ENCODE measurements at places on chromosomes 2 and 18.

- no peak for DNase-seq
Observed at GRCh38 chr2:49836017-49836416, 681.7 kb upstream of the FSHR start.

DNA sequence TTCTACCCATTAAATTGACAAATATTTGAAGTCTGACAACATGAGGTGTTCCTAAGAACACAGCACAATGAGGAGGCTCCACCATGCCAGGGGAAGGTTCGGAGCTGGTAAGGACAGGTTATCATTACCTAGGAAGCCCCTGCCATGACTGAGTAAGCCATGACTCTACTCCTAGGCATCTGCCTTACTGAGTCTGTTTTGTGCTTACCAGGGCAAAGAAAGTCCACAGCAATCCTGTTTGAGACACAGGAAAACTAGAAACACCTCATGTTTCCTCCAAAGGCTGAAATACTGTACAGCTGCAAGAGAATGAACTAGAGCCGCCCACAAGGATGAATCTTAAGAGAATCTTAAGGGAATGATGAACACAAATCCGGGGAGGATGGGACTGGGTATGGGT, 11.6 kb downstream of the TGFBRAP1 start:
- no peak for DNase-seq

DNA sequence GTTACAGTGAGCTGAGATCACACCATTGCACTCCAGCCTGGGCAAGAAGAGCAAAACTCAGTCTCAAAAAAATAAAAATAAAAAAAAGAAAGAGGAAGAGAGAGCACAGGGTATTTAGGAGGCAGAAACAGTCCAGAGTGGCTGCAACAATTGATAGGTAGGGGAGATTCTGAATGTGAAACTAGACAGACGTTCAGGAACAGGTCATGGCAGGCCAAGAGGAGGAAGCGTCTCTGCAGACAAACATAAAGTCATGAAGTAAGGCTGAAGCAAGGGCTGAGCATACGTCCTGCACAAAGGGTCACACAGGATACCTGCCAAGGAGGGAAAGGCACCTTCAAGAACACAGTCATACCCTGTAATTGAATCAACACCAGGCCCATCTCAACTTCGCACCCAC, 64.1 kb upstream of the ZNF532 start:
- no peak for DNase-seq

DNA sequence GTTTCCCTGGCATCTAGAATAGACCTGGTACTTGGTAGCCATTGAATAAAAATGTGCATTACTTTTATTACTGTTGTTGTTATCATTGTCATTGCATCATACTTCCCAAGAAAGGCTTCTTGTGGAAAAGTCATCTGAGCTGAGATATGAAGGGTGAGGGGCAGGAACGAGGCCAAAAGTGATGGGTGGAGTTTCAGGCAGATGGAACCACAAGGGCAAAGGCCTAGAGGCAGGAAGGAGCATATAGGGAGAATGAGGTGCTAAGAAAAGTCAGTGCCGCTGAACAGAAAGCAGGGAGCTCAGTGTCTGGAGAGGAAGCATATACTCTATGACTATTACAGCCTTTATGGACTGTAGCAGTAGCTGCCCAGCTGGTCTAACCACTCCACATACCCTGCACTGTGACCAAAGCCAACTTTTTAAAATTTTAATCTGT, 219.3 kb downstream of the SPP2 start:
- DNase-seq = no peak

DNA sequence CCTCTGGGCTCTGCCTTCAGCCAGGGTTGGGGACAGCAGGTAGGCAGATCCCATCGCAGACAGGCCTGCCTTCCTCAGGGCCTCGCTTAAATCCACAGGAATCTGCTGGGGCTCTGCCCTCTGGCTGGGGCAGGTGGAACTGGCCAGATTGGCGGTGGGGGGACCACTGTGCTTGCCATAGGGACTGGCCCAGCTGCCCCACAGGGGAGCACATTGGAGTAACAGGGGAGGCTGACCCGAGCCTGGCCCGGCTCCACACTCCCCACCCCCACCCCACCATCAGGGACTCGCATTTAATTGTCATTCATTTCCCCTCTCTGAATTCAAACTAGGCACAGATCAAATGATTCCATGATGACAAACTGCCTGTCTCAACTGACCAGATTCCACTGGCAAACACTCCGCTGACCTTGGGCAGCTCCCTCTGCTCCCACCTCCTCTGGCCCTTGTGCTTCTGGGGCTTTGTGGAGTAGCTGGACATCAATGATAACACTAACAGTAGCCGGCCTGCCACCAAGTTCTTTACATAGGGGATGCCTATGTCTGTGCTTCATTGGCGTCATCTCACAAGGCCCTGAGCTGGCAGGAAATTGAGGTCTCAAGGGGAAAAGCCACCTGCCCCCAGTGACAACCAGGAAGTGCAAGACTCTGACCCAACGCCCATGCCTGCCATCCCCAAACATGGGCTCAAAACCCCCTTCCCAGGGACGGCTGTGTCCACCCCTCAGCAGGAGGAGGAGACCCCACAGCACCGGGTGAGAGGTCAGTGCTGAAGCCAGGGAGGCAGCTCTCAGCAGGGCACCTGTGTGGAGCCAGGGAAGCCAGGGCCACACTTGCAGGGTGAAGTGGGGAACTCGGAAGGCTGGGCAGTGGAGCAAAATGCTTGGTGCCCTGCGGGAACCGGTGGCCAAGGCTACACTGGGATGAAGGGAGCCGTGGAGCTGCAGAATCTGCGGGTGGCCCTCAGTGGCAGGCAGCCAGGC, 2.1 kb upstream of the B3GNT7 start:
- no peak for DNase-seq

GRCh38 chr18:56001576-56001975, 413.6 kb upstream of the TCF4 start:
- DNase-seq = no peak

DNA sequence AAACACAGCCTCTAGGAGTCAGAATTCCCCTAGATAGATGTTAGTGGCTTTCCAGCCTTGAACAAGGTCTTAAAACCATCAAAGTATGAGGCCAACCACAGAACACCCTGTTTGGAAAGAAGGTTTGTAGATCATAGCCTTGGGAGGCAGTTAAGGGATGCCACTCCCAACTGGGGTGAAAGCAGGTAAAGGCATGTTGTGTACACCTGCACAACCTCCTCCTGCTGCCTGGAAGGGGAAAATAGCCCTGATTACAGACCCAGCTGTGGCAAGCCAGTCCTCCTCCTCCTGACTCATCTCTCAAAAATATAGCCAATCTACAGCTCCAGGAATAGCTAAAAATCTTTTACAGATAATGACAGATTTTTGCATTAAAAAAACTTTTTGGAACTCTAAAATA, 108.1 kb downstream of the RBM43 start:
- no peak for DNase-seq

Measured in D721Med (cell line).